Activated naive CD4-positive, alpha-beta T cell treated with anti-CD3 and anti-CD28 coated beads, Interleukin-2, amount 50 U/mL, for 72 hours (primary cell): ENCODE measurements at places on chromosomes 12 and 14.

GRCh38 chr14:93892923-93893558, 34.1 kb upstream of the FAM181A start:
- peak; percentile 61 for DNase-seq

DNA sequence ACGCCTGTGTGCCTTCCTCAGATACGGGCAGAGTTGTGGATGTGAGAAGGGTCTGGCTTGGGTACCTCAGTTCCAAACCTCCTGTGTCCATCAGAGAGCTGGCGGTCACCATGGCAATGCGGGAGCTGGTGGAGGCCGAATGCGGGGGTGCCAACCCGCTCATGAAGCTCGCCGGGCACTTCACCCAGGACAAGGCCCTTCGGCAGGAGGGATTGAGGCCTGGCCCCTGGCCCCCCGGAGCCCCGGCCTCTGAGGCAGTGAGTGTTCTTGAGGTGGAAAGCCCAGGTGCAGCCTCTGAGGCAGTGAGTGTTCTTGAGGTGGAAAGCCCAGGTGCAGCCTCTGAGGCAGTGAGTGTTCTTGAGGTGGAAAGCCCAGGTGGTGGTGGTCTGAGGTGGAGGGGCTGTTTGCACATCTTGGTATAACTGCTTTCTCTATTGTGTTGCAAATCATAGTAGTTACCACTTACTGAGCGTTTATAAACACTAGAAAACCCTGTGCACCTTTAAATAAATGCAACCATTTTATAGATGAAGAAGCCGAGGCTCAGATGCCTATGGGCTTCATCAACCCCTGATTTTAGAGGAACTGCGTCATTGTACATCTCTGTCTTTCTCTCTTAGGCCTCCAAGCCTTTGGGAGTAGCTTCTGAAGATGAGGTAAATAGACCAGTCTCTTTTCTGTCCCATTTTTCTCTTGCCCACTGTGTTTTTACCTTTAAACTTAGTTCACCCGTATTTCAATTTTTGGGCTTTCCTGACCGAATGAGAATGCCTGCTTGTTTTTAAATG, 976 bp downstream of the PEX5 start:
- DNase-seq: peak; percentile 56

GRCh38 chr12:52628111-52628507, 9.8 kb upstream of the KRT73 start:
- no peak for DNase-seq

DNA sequence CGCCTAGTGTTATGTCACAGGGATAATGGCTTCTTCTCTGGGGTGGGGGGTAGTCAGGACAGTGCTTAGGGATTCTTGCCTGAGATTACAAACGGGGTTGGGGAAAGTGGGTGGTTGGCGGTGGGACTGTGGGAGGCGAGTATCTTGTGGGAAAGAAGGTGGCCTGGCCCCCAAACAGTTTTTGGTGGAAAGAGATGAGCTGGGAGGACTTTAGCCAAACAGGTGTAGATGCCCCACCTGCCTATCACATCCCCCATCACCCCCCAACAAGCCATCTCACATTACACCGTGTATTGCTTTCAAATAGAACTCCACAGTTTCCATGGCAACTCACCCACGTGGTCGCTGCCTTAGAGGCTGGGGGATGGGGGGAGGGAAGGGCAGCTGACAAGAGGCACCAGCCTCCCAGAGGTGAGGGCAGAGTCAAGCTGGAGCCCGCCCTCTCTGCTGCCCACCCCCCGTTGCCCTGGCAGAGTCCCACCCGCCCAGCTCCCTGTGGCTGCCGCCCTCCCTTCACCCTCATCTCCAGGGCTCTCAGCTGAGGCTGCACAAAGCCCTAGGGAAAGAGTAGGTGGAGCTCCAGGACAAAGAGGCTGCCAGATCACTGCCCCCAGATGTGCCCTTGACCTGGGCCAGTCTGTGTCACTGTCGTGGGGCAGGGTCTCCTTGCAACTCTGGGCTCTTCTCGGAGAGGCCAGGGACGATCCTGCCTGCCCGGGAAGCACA, 98.3 kb downstream of the LRRC74A start:
- no peak for DNase-seq

- DNase-seq: no peak
These were observed 264.6 kb downstream of the ALG10 start for GRCh38 chr12:34286934-34287333.

DNA sequence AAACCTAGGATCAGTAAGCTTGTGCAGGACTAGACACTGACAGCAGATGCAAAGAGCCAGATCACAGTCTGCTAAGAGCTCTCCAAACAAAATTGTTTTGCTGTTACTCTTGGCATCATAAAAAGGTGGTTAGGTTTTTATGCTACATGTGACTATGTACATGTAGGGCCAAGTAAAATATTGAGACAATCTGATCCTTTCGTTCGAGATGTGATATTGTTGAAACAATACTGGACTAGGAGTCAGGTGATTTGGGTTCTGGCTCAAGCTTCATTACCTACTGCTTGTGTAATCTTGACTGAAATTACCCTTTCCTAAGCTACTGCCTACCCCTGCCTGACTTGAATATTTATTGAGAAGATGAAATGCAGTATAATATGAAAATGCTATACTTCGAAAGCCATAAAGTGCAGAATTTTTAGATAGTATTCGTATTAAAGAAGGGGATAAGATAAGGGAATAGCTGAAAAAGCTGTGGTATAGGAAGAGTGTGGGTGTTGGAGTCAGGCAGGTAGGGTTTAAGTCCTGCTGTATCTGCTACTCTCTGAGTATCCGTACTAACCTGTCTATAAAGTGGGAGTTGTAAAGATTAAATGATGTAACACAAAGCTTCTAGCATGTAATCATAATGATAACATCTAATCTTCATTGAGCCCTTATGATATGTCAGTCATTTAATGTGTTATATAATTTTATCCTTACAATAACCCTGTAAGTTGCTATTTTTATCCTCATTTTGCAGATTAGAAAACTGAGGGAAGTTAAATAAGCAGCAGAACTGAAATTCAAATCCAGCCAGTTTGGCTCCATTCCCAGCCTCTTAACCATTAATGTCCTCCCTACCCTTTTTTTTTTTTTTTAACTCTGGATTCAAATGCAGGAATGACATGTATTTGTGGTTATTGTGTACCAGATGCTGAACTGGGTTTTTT, 38.6 kb upstream of the ATF1 start:
- DNase-seq: no peak

GRCh38 chr12:100199347-100200149, 1.1 kb upstream of the ACTR6 start:
- DNase-seq: peak; percentile 80

DNA sequence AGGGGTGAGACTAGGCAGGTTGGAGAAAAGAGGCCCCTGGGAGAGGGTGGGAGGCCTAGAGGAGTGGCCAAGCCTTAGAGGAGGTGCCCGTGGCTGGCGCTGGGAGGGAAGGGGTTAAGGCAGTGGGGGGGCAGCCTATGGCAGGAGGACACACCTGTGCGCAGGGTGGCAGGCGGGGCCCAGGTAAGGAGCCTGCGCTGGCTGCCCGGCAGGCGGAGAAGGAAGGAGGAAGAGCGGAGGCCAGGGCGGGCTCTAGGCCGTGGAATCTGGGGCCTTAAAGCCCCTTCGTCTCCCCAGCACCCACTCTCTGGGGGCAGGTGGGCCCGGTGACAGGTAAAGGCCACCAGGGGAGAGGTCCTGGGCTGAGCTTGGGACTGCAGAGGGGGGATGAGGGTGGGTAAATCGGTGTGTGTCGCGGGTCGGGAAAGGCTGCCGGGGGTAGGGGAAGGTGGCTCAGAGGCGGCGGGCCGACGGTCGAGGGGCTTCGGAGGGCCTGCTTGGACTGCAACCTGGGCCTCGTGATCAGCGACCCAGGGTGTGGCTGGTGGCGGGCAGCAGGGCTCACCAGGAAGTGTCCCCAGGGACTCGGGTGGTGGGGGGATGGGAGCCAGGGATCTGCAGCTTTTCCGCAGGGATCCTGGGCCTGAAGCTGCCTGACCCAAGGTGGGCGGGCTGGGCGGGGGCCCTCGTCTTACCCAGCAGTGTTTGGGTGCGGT, 7.3 kb downstream of the PHB2 start:
- DNase-seq: no peak

DNA sequence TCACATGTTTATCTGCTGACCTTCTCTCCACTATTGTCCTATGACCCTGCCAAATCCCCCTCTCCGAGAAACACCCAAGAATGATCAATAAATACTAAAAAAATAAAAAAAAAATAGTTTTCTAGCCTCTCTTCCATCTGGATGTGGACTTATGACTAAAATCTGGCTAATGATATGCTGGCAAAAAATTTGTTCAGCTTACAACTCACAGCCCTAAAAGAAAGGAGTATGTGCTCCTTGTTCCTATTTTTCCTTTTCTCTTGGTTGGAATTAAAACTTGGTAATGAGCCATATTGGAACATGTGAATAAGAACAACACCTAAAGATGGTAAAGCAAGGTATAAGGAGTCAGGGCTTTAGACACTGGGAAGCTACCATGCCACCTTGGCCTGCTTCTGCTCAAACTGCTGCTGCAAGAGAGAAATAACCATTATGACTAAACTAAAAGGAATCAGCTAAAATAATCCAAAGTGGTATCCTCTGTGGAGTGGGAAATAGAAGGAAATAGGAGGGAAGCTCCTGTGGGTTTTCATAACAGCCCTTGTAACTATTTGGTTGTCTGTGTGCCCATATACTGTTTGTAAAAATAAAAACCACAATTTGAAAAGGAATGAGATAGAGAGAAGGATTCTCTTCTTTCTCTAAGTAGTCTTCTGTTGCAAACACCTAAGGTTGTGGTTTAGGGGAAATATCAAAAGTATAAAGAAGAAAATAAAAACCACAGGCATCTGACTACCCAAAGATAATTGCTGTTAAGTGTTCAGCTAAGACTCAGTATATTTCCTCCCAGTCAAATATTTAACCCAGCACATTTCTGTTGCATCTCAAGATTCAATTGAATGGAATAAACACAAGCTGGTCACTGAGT, 53.8 kb downstream of the SDR9C7 start:
- DNase-seq: no peak

DNA sequence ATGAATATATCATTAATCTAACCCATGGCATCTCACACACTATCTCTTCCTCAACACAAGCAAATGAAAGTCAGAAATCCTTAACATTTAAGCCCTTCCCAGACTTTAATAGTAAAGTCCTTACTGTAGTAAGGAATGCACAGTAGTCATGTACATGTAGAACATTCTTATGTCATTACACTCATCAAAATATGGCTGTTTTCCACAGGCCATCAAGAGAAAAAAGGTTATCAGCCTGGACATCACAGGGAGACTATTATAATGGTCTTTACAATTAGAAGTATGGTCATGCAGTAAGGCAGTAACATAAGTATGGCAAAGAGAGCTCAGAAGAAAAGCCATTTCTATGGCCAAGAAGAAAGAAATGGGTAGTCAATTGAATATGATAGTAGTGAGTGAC, 121.2 kb downstream of the SLC6A15 start:
- no peak for DNase-seq

DNA sequence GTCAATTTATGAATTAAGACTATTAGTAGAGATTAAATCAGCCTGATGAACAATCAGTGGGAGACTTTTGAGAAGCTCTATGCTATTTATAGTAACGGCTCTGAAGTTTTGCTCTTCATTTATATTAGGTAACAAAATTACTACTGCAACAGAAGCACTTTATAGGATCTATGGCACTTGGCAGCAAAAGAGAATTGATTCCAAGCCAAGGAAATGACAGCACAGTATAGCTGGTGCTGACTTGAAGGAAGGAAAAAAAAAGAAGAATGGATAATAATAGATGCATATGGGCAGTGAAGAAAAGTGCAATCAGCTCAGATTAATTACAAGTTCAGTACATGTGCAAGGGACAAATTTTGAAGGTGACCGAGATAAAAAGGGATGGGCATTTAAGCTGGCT, 228.2 kb upstream of the PPFIA2 start:
- no peak for DNase-seq

- no peak for DNase-seq
These were observed 6.4 kb upstream of the MAPK1IP1L start for GRCh38 chr14:55045087-55045486.

GRCh38 chr12:45969084-45969483, 21.3 kb downstream of the SCAF11 start:
- no peak for DNase-seq

GRCh38 chr12:9391815-9392214, 183.6 kb upstream of the PZP start:
- no peak for DNase-seq

- DNase-seq: no peak
These were observed 47.9 kb upstream of the OR4E1 start for GRCh38 chr14:21721504-21721903.

GRCh38 chr12:127670796-127671195, 596.2 kb upstream of the TMEM132C start:
- DNase-seq: no peak

DNA sequence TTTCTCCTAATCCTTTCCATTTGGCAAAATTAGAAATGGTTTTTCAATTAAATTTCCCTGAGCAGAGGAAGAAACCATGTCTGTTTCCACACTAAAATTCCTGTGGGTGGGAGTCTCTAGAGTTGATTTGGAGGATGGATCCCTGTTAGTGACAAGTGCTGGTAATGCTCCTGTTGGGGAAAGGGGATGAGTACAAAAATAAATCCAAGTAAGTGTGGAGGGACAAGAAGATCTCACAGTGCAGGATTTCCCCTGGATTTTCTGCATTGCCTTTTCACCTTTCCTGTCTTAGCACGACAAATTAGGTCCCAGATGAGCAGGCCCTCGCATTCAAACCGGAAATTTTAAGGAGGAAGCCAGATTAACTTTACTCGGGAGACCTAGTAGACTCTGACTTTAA, 107.5 kb downstream of the DAD1 start:
- no peak for DNase-seq

- no peak for DNase-seq
These were observed 138.8 kb downstream of the DACT1 start for GRCh38 chr14:58776516-58776915.

- no peak for DNase-seq
These were observed 14.6 kb downstream of the CFAP54 start for GRCh38 chr12:96503976-96504375.

GRCh38 chr12:52119398-52120254, 40.1 kb downstream of the SMIM41 start:
- DNase-seq: no peak

GRCh38 chr12:86729739-86730138, 473.5 kb upstream of the MGAT4C start:
- no peak for DNase-seq

- no peak for DNase-seq
These were observed 15.3 kb downstream of the WDR20 start for GRCh38 chr14:102154821-102155549.

- DNase-seq: no peak
These were observed 4.7 kb downstream of the TNFRSF1A start for GRCh38 chr12:6336889-6337853.

- no peak for DNase-seq
These were observed 275.1 kb downstream of the IPO8 start for GRCh38 chr12:30420561-30420960.

- DNase-seq: no peak
These were observed 51.1 kb downstream of the GTF2A1 start for GRCh38 chr14:81169711-81170103.

- DNase-seq: no peak
These were observed 8.9 kb downstream of the IKZF4 start for GRCh38 chr12:56029666-56030293.

- DNase-seq: no peak
These were observed 79.3 kb downstream of the PPP2R5C start for GRCh38 chr14:101840649-101841369.
